ENCODE measurements at places on chromosomes 12 and 14.
A peak's percentile ranks its signal among the peaks of the same experiment; 100 is the strongest.

DNA sequence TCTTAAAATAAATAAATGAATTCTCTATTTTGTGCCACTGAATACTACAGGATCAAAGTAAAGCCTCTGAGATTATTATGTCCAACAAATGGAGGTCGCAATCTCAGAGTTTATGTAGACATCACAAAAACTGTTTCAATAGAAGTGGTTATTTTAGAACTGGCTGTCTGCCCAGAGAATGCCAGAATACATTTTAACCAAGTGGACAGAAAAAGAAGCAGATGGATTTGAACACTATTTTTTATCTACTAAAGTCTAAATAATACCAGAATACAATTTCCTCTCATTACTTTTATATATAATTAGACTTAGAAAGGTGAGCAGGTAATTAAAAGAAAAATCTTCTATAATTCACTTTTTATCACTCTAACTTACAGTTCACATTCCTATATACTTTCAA, 118.3 kb downstream of the MED13L start:
- no peak overlapping the region for H3K4me3 ChIP-seq
- H3K27ac ChIP-seq: no peak overlapping the region
- no peak for DNase-seq
- H3K4me1 ChIP-seq: no peaks in the 10 kb centered on the region
- H3K36me3 ChIP-seq: no peaks in the 10 kb centered on the region
- no peaks in the 10 kb centered on the region for H3K27me3 ChIP-seq

DNA sequence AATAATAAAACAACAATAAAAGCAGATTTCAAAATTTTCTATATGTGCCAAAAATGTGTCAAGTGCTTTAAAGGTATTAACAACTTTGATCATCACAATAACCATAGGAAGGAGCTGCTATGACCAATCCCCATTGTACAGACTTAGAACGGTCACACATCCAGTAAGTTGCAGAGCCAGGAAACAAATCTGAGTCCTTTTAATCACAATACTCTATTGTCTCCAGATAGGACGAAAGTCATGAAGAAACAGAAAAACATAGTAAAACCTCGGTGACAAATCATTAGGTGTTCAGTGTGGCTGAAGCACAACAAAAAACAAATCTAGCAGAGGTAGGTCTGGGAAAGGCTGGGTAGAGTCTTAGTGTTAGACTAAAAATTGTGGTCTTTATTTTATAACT, 178.8 kb downstream of the GRIP1 start:
- H3K4me1 ChIP-seq: no peaks in the 10 kb centered on the region
- no peaks in the 10 kb centered on the region for H3K27me3 ChIP-seq
- peak overlapping the region; percentile 21 for H3K27ac ChIP-seq
- DNase-seq: no peak
- H3K4me3 ChIP-seq: no peak overlapping the region
- no peaks in the 10 kb centered on the region for H3K36me3 ChIP-seq

DNA sequence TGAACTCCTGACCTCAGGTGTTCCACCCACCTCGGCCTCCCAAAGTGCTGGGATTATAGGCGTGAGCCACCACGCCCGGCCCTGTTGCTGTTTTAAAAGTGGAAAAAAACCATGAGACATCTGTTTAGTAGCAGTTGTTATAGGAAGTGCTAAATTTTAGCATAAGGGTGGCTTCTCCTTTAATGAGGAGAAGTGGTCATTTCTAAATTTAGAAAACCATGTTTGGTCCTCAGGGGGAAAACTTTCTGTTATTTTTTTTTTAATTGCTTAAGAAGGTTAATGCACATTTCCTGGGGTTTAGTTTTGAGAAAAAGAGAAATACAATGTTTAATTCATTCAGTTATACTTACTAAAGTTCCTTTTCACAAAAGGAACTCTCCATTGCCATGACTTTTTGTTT, 102.1 kb downstream of the MYRFL start:
- no peaks in the 10 kb centered on the region for H3K36me3 ChIP-seq
- no peak overlapping the region for H3K4me3 ChIP-seq
- H3K4me1 ChIP-seq: no peaks in the 10 kb centered on the region
- DNase-seq: no peak
- H3K27me3 ChIP-seq: no peaks in the 10 kb centered on the region
- no peak overlapping the region for H3K27ac ChIP-seq

DNA sequence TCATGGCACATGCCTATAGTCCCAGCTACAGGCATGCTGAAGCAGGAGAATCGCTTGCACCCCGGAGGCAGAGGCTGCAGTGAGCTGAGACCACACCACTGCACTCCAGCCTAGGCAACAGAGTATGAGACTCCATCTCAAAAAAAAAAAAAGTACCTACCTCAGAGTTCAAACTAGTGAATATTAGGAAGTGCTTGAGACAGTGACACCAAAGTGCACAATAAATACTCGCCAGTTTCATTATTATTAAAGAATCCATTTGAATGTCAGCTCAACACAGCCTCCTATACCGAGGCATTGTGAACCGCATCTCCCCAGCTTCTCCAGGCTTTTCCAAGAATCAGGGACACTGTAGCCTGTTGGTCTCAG, 5.0 kb downstream of the GAPDH start:
- H3K4me3 ChIP-seq: no peak overlapping the region
- peaks cover 24% of the 10 kb centered on the region for H3K36me3 ChIP-seq
- H3K27ac ChIP-seq: no peak overlapping the region
- no peak for DNase-seq
- no peaks in the 10 kb centered on the region for H3K27me3 ChIP-seq
